Activated effector memory CD4-positive, alpha-beta T cell treated with anti-CD3 and anti-CD28 coated beads, Interleukin-2, amount 50 U/mL, for 16 hours (primary cell): ENCODE measurements at places on chromosomes 1 and 21.

DNA sequence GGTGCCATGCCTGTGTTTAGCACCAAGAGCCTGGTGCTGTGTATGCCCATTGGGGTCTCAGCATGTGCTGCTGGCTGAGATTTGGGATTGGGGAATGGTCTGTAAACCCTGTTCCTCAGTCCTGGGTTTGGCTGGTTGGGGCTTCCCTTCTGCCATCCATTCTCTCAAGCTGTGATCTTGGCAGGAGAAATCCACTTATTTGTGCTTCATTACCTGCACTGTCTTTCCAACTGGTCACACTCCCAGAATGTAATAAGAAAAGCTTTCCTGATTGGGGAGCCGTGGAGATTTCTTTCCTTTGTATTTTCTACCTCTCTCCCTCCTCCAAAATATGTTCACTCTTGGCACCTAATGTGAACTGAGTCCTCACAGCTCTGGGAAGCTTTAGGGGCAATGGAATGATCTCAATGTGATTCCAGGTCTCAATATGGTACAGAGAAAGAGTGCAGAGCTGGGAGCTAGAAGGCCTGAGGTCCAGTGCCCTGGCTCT lies 23.0 kb upstream of the KCNA10 start:
- DNase-seq: no peak

DNA sequence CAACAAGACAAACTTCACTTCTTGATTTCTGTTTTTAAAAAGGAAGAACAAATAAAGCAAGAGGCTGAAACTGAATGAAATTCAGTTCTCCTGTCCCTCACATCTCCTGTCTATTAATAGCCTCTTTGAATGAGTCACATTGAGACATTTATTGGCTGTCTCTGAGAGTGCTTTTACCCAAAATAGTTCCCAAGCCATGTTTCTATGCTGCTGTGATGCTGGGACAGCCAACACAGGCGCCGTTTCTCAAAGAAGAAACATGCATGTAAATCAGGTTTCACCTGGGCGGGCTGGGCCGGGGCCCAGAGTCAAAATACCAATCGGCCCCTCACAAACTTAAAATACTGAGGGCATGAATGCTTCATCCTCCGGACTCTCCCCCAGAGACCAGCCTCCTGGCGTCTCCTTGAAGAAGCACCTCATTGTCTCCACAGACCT lies 105.2 kb downstream of the EDEM3 start:
- DNase-seq: no peak

DNA sequence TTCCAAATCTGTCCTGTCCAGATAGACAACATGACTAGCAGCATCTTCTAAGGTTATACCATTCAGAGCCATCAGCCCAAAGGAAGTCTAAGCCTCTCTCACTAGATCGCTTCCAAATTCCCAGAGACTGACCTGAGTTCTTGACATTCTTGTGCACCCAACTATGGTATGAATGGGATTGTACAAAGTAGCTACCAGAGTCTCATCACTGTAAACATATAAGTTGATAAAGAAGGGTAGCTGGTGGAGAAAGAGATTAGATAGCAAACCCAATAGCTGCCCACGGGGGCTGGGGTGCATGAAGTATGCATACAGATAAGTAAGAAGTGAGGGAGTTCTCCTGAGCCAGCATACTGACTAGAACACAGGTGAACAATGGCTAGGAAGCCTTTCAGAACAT lies 180.0 kb downstream of the PLPP3 start:
- no peak for DNase-seq

DNA sequence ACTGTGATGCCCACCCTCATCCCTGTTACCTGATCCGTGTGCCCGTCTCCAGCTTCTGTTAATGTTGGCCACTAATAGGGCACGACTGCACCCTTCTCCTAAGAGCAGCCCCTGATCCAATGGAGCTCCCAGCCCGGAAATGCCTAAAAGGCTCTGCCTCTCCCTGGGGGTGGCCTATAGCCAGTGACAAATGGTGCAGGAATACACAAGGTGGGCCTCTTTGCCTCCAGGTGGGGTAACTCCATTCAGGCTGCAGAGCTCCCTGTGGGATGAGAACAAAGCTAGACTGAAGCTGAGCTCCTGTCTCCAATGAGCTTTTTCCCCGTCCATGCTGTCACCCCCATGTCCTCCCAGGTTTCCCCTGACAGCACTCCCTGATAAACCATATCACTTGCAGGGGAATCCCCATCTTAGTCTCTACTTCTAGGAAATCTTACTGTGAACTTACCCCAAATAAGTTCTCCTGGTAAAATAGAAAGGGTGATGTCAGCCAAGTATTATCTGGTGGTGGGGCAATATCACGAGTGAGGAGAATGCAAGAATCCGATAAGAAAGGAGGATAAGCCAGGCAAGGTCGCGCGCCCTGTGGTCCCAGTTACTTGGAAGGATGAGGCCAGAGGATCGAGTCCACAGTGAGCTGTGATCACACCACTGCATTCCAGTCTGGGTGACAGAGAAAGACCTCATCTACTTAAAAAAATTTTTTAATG lies 18.6 kb downstream of the S100A7A start:
- DNase-seq: no peak

DNA sequence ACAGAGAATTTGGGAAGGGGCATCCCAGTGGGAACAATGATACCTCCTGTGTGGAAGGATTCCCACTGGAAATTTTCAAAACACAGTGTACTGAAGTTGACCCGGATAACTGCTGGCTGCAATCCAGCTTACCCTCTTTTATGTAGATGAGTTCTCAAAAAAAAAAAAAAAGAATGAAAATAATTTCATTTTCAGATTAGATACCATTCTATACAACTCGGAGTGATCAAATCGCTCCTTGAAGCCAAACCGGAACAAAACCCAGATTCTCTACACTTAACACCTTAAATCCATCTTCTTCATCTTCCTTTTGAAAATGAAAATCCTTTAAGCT lies 69.1 kb downstream of the KAZN start:
- no peak for DNase-seq

- no peak for DNase-seq
Measured at GRCh38 chr21:28776251-28776650, 216.4 kb downstream of the LTN1 start.

GRCh38 chr1:190479516-190479915 lies 1.9 kb upstream of the BRINP3 start:
- no peak for DNase-seq

- no peak for DNase-seq
Measured at GRCh38 chr1:119626841-119627240, 21.2 kb downstream of the ZNF697 start.

- no peak for DNase-seq
Measured at GRCh38 chr21:14046401-14046800, 164.4 kb downstream of the LIPI start.

DNA sequence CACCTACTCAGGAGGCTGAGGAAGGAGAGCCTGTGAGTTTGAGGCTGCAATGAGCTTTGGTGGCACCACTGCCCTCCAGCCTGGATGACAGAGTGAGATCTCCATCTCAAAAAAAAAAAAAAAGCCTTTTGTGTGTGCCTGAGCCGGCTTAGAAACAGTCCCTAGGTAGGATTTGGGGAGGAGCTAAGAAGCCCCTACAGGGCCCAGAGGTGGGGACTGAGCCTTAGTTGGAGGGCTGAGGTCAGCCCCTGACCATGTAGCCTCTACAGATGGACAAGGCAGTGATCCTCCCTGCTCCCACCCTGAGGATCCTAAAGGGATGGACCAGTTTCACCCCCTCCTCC lies 2.5 kb downstream of the ADAMTSL4 start:
- DNase-seq: no peak

DNA sequence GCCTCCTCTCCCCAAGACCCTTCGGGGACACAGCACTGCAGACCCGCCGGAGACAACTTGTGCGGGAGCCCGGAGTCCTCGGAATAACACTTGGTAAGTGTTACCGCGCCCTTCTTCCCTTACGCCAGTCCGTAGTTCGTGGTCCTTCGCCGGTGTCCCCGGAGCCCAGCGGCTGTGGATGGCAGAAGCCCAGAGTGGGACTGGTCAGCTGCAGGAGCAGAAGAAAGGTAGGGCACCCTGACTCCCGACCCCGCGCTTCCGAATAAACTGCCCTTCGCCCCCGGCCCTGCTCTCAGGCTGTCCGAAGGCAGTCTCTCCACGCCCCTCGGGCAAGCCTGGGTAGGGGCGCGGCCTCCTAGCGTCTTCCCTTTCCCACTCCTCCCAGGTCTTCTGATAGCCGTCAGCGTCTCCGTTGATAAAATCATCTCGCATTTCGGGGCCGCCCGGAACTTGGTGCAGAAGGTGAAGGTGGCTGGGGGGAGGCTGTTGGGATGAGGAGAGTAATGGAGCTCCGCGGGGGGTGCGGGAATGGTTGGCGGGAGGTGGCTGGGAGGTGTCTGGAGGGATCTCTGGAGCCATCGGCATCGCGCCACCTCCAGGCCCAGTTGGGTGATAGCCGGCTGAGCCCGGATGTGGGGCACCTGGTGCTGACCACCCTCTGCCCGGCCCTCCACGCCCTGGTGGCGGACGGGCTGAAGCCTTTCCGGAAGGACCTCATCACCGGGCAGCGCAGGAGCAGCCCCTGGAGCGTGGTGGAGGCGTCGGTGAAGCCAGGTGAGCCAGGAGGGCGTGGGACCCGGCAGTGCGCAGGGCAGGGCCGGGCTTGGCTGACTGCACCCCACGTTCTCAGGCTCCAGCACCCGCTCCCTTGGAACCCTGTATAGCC lies 4.3 kb downstream of the RUSC1 start:
- peak; percentile 71 for DNase-seq

DNA sequence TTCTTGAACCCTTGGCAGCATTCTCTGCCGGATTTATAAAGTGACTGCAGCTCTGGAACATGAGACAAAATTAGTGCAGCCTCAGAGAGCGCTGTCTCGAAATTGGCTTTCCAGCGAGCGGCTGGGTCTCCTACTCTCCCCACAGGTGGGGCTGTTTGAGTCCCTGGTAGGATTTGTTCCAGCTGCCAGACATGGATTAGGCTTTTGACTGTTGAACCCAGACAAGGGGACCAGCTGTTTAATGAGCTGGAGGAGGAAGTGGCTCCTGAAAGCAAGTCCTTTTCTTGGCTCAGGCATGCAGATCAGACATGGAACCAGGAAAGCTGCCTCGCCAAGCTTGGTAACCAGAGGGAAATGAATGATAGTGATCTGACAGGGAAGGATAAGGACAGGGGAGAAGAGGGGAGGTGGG lies 69.6 kb downstream of the UBIAD1 start:
- DNase-seq: no peak

- peak; percentile 64 for DNase-seq
Measured at GRCh38 chr1:169595764-169596711, 9.8 kb upstream of the F5 start.

DNA sequence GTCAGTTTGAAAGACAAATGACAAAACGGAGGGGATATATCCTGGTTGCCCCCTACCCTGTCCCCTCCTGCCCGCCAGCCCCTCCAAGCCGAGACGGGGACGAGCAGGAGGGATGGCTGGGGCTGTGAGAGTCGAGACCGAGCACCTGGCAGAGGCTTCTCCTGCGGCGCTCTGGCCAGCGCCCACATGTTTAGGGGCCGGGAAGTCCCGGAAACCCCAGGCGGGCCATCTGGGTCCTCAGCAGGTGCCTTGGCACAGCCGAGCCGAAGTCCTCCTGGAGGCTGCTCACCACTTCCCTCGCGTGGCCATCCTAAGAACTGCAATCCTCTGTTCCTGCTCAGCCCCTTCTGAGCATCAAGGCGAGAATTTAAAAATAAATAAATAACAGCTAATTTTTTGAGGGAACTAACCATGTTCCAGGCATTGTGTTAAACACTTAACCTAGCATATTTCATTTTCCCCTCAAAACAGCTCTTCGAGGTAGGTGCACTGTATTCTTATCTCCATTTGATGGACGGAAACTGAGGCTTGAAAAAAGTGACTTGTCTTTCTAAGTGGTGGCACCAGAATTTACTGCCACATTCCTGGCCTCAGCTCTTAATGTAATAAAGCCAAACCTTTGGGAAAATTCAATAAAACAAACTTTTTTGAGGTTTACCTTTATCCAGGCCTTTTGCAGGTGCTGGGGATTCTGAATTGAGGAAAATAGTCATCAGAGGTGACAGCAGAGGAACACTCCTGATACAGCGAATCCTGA lies 3.5 kb upstream of the RIMS3 start:
- peak; percentile 94 for DNase-seq

DNA sequence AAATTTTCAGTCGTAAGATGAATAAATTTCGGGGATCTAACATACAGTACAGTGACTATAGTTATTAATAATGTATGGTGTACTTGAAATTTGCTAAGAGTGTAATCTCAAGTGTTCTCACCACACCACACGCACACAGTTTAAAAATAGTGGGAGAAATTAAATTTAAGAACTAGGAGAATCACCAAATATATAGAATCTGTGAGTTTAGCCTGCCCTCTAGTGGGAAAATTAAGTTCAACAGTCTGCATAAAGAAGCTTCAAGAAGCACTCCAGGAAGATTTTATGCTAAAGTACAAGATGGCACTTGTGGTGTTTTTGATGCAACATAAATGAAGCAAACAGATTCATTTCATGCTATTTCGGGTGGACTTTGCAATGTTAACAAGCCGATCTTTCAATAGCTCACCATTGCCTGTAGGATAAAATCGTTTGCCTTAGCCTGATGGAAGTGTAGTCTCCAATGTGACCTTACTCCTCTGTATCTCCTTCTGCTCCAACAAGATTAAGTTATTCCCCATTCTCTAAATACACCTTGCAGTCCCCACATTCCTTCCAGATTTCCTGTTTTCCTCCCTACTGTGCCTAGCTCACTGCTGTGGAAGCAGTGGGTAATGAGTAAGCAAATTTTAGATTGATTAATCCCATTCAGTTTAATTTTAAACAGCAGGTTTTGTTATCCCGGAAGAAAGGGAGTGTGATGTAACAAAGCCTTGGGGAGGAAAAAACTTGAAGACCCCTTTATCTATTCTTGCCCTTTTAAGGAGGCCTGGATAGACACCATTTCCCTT lies 8.7 kb upstream of the PIK3C2B start:
- DNase-seq: no peak

DNA sequence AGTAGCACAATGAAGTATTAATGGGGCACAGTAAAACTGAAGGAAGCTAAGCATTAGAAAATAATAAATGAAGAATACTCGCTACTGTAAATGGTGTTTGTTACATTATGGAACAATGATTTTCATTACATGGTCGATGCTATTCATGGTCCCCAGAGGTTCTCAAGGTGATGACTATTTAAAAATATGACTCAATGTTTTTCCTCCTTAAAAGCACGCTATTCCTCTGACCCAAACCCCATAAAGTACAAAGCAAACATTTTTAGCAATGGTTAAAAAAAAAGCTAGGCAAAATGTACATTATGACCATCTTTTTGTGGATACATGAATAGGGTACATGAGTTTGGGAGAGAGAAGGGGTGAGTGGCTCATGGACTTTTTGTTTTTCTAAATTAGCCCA lies 34.3 kb downstream of the VAMP4 start:
- DNase-seq: no peak

- no peak for DNase-seq
Measured at GRCh38 chr1:233935297-233935868, 30.9 kb downstream of the SLC35F3 start.

GRCh38 chr1:168960595-168960994 lies 145.9 kb upstream of the ATP1B1 start:
- DNase-seq: no peak

- DNase-seq: peak; percentile 55
Measured at GRCh38 chr1:3040004-3040403, 18.7 kb downstream of the ACTRT2 start.

DNA sequence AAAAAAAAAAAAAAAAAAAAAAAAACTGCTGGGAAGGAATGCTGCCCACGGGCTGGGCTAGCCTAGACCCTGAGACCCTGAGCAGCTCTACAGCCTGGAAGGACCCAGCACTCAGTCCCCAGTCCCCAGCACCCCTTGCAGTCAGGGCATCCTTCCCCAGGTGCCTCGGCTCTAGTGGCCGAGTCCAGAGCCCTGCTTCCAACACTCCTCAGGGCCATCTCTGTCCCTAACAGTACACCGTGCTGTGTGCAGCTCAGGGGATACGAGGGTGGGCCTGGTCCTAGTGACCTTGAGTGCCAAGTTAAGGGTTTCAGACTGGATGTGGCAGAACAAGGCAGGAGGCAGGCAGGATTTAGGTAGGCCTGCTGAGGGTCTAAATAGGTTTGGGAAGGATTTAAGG lies 50.2 kb upstream of the LRP8 start:
- DNase-seq: peak; percentile 54
